ENCODE measurements at places on chromosomes 6 and 20.

GRCh38 chr6:4851035-4851434, 74.8 kb downstream of the CDYL start:
- DNase-seq = no peak

- peak; percentile 46 for DNase-seq
Observed at GRCh38 chr6:100078509-100078908, 84.5 kb upstream of the MCHR2 start.

- DNase-seq = no peak
Observed at GRCh38 chr6:145539831-145540230, 195.5 kb downstream of the EPM2A start.

DNA sequence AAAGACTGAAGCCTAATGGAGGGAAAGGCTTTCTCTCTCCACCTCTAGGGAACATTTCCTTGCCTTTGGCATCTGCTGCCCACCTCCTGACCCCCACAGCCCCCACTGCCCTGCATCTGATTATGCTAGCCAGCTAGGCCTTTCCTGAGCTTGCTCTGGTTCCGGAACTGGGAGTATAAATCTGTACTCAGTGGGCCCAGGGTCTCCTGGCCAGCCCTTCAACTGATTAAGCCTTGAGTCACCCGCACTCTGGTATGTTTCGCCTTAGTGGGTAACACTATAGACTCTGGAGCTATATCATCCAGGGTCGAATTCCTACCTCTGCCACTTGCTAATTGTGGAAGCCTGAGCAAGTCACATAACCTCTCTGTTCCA, 45.6 kb upstream of the RIPOR2 start:
- DNase-seq = no peak

GRCh38 chr6:90072935-90073464, 178.7 kb downstream of the GJA10 start:
- no peak for DNase-seq

All from AG08395 (cell line).